Activated CD8-positive, alpha-beta memory T cell treated with anti-CD3 and anti-CD28 coated beads for 1 hour (primary cell): ENCODE measurements at places on chromosomes 12 and 14.

- DNase-seq, result no peak
Measured at GRCh38 chr12:823028-823698, 70.8 kb downstream of the WNK1 start.

DNA sequence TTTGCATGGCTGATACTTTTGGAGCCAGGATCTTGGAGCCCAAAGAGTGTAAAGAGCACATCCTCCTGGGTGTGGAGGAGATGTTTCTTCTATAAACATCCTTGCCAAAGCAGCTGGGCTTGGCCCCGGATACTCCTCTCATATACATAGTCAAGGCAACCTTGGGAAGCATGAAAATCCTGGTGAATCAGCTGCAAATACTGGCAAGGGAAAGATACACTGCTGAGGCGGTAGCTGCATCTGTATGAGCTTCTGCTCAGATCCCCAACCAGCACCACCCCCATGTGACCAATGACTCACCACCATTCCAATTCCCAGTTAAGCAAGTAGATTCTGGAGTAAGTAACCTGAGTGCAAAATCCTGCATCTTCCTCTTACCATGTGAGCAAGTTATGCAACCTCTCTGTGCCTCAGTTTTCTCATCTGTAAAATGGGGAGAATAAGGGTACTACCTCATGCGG lies 567.4 kb downstream of the MED13L start:
- no peak for DNase-seq

- DNase-seq, result no peak
Measured at GRCh38 chr14:92263681-92264080, 59.3 kb upstream of the SLC24A4 start.

DNA sequence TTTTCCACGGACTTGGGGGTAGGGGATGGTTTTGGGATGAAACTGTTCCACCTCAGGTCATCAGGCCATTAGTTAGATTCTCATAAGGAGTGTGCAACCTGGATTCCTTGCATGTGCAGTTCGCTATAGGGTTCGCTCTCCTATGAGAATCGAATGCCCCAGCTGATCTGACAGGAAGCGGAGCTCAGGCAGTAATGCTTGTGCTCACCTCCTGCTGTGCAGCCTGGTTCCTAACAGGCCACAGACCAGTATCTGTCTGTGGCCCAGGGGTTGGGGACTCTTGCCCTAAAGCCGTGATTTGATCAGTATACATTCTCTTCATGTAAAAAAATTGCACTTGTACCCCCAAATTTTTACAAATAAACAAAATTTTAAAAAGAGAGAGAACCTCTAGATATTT lies 219.4 kb upstream of the CPNE8 start:
- no peak for DNase-seq

GRCh38 chr14:92984896-92985295 lies 61.9 kb downstream of the CHGA start:
- DNase-seq, result no peak

DNA sequence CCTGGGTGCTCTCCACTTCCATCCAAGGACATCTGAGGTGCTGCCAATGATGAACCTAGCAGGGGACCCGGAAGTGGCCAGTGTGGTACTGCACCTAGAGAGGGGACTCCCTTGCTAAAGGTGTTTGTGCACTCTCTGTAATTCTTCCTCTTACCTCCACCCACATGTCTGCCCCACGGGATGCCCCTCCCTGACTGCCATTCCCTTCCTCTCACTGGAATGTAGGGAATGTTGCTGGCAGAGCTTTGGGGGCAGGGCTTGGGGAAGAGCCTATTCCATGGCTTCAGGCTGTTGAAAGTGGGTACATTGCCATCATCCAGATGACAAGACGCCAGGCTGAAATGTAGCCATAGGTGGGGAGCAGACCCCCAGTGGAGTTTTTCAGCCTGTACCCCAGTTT lies 153.2 kb downstream of the SMOC1 start:
- DNase-seq, result no peak

DNA sequence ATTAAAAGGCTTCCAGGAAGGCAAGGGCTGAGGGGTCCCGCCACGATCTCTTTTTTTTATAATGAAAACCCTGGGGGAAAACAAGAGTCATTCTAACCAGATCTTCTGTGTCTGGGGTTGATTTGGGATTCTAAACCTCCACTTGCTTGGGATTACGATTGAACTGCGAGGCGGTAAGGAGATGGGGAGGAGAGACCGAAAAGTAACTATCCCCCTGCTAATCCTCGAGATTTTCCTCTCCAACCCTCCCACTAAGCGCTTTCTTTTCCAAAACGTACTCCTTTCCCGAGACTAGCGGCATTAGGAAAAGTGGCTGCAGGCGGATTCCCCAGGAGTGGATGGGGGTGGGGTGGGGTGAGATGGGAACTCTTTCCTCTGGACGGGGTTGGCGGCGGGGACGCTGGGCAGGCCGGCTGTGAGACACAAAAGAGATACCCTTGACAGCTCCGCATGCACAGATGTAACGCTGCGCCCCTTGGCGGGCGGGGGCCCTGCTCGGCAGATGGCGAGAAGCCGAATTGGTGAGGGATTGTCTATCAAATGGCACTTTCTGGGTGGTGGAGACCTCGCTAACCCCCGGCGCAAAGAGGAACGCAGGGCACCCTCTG lies 830 bp upstream of the SRRM4 start:
- DNase-seq, result no peak

DNA sequence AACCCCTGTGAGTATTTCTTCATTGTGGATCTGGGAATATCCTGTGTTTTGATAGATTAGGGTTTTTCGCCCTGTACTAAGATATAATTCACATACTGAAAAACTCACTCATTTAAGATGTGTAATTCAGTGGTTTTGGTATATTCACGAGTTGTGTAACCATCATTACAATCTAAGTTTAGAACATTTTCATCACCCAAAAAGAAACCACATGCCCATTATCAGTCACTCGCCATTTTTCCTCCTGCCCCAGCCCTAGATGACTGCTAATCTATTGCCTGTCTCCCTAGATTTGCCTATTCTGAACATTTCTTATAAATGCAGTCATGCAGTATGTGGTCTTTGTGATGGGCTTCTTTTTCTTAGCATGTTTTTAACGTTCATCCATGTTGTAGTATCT lies 67.9 kb upstream of the ATF1 start:
- DNase-seq, result no peak

- no peak for DNase-seq
Measured at GRCh38 chr12:48194799-48195201, 8.3 kb downstream of the OR10AD1 start.

DNA sequence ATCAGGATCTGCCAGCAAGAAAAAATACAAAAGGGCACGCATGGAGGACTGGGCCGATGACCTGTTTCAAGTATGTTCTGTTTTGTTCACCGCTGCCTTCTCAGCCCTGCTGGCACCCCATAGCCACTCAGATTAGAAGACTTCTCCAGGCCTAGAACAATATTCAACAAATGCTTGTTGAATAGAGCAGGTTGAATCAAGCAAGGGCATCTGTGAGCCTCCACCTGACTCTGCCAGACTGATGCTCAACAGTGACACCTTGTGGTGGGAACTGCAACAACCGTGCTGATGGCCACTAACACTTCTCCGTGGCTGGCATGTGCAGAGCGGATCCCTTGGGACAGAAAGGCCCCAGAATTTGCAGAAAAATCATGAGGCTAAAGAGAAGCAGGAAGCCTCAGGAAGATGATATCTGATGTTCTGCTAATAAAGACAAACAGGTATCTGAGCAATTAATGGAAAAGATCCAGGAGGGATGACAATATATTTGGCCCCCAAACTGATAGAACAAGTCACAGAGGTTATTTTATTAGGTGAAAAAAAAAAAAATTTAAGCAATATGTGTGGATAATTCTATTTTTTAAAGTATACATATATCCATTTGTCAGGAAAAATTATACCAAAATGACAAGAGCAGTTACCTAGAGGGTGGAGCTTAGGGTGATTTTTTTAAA lies 114.3 kb downstream of the KSR2 start:
- DNase-seq, result no peak

DNA sequence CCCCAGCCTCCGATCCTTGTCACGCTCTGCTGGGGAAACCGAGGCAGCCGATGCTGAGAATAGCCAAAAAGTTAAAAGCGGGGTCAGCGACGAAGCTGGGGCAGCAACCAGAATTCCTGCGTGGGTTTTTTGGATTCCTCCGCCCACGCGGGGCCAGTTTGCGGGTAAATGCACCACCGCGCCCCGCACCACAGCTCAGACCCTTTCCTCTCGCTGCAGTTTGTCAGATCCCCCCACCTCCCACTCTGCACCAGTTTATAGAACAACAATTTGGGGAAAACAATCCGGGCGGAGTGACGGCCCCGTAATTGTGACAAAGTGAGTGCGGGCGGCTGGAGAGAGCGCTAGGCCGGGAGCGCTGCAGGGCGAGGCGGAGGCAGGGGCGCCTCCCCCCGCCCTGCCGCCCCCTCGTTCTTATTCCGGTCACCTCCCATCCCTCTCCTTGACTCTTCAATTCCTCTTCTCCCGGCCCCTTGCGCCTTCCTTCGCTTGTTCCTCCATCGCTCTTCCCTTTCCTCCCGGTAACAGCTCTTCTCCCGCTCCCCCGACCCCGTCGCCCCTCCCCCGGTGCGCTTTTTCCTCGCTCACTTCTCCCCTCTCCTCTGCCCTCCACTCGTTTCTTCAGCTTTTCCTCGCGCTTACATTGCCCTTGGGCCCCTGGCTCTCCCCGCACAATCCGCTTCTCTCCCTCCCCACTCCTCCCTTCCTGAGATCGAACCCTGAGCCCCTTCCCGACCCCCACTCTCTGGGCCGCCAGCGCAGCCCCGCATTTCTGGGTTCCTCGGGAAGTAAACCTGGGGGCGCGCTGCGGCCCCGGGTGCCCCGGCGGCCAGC lies 646 bp upstream of the DNAJC22 start:
- DNase-seq, result no peak

DNA sequence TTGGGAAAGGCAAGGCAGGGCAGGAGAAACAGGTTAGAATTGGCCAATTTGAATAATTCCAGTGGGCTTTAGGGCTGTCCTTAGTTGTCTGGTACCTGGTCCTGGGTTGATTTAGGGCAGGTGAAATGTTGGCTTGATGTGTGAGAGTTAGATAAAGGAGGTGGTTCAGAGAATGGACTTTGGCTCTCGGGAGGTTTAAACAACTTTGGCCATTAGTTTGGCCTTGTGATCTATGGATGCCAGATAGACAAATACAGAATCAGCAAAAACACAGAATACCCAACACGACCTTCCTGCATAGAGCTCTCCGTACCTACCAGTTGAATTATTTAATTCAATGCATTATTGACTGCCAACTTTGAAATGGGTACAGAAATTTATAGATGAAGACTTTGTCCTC lies 35.1 kb downstream of the SCN8A start:
- DNase-seq, result no peak

- DNase-seq, result no peak
Measured at GRCh38 chr12:47797441-47797840, 22.3 kb downstream of the HDAC7 start.

DNA sequence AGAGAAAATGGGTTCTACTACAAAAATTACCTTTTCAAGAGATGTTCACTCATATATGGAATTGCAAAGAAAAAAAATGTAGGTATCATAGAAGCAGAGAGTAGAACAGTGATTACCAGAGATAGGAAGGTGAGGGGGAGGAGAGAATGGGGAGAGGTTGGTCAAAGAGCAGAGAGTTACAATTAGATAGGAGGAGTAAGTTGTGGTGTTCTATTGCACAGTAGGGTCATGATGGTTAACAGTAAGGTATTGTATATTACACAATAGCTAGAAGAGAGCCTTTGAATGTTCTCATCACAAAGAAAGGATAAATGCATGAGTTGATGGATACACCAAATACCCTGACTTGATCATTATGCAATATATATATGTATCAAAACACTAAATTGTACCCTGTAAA lies 145.8 kb downstream of the TMEM117 start:
- no peak for DNase-seq

- DNase-seq, result no peak
Measured at GRCh38 chr12:79057540-79057939, 193.0 kb downstream of the SYT1 start.

DNA sequence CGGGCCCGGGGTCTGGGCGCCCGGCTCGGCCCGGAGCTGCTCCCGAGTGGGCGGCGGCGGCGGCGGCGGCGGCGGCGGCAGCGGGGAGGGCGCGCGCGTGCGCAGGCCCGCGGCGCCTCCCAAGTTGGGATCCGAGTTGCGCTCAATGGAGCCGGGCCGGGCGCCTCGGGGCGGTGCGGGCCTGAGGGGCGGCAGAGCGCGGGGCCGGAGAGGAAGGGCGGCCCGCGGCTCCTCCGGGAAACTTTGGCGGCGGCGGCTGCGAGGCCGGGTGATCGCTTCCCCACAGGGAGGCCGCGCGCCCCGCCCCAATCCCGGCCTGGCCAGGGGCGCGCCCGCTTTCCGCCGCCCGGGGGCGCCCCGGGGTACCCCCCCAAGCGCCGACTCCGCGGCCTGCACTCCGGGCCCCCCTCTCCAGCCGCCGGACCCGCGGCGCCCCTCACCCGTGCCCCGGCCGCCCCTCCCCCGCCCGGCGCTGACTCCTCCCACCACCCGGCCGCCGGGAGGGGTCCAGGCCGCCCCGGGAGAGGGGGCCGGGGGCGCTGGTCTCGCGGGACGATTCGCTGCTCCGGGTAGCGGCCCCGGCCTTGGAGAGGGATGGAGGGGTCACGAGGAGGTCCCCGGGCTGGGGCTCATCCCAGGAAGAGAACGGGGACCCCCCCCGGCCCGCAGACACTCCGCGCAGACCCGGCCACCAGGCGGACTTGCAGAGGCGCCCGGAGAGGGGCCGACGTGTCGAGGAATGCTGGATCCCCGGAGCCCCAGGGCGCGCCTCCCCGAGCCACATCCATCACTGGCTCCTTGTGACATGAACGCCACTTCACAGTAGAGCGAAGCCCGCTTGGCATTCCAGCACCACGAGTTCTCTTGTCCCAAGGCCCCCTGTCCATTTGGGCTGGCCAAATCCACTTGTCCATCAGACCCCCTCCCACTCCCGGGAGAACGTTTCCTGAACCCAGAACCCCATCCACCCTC lies at the start of gene RILPL1:
Gene RILPL1 (minus strand): TSS at position 48 of the 972 bp plus-strand sequence. CDS start 237 bp downstream, outside the sequence.
- no peak for DNase-seq

DNA sequence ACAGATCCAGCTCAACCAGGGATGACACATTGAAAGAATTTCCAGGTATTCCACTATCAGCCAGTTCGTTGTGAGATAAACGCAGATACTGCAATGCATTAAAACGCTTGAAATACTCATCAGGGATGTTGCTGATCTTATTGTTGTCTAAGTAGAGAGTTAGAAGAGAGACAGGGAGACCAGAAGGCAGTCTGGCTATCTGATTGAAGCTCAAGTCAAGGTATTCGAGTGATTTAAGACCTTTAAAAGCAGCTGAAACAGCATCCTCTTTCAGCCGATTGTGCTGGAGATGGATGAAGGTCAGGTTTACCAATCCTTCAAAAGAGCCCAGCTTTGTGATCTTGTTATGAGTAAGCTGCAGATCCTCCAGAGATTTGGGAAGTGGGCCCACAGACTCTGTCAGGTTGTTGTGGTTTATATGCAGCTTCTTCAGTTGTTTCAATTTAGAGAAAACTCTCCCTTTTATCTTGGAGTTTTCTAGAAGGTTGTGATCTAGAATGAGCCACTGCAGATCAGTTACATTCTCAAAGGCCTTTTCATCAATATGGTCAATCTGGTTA lies 3.0 kb downstream of the LUM start:
- DNase-seq, result no peak

- DNase-seq, result no peak
Measured at GRCh38 chr14:81209167-81209836, 11.5 kb downstream of the GTF2A1 start.
